ENCODE measurements at places on chromosomes 16 and 17. TPM values are rescaled to one million over a fixed set of nuclear protein-coding genes. Genes with fewer than 3 reads are reported as not detected.
A peak's percentile ranks its signal among the peaks of the same experiment; 100 is the strongest.

DNA sequence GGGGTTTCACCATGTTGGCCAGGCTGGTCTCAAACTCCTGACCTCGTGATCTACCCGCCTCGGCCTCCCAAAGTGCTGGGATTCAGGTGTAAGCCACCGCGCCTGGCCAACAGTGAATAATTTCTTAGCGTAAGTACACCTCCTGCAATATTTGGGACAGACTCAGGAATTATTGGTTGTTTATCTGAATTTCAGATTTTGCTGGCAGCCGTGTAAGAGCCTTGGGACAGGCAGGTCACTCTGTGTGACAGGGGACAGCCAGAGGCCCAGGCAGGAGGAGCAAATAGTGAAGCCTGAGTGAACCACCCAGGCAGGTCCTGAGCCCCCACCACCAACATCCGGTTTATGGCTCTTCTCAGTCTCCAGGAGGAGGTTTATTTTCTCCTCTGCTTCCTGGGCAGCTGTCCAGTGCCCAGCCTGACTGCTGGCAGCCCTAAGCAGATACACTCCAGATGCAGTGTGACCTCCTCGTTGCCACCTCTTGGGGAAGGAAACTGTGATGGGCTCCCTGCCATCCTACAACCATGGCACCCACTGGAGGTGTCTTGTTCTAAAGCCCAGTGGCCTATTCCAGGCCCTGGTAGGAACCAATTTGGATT is 26.2 kb upstream of the ADORA2B start:
- peak; percentile 51 for DNase-seq

DNA sequence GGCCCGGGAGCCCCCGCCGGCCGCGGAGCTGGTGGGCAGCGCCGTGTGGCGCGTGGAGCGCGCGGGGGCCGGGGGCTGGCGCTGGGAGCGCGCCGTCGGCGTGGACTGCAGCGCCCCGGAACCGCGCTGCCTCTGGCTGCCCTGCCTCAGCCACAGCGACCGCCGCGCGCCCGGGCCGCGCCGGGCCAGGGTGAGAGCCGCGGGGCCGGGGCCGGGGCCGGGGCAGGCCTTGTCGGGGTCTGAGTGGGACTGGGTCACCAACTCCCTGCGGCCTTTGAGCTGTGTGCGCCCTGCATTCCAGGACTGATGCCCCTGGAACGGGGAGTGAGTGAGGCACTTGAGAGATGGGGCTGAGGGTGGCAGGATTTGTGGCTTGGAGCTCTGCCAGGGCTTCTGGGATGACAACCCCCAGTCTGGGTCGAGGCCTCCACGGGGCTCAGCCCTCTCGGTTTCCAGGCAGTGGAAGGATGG is 25.7 kb downstream of the ARHGAP23 start:
- DNase-seq, result no peak

The NETO2 gene
- total RNA-seq, result 43.1 TPM

DNA sequence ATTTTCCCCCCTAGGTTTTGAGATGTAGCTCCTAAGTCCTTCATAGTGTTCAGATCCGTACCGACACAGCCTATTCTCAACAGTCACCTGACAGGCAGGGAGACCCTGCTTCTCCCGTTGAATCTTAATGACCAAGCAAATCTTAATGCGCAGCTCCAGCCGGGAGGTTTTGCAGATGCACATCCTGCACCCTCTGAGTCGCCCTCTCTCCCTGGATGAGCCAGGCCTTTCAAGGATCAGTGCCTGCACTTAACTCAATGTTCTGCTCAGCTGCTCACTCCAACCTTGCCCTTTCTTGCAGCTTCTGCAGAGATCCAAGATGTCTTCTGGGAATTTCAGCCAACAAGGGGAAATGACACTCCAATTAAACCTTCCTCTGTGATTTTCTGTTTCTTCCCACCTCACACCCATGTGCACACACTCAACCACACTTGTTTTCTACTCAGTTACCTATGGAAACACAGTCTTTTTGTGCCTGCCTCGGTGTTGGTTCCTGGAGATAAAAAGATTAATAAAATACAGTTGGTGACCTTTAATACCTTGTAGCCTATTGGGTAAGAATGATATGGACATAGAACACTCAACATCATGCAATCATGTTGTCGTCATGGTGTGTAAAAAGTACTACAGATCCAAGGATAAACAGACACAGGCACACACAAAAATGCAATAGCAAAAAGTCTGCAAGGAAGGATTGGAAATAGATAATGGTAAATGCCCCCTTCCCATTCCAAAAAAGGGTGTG is 76.9 kb upstream of the DYNLRB2 start:
- no peak for DNase-seq

GRCh38 chr17:9676820-9677310 is 31.5 kb downstream of the USP43 start:
- DNase-seq, result no peak

DNA sequence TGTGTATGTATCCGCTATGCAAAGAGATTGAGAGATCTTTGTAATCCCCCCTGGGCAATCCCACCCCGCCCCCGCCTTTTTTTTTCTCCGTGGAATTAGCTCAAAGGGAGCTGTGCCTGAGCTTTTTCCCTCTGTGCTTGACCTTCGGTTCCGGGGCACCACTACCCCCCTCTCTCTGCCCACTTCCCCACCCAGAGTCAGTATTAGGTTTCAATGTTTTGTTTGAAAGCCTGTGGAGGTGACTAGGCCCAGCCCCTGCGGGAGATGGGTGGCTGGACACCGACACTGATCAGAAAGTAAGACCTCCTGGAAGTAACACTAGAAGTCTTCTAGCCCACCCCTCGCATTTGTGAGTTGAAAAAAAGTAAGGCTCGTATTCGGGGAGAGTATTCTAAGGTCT is 7.0 kb downstream of the CBLN1 start:
- no peak for DNase-seq

GRCh38 chr17:48149787-48150463 is 42.4 kb downstream of the SNX11 start:
- no peak for DNase-seq

Data from mucosa of descending colon (tissue), 3 donors.